Gastroesophageal sphincter (tissue), 4 donors: ENCODE measurements at places on chromosomes 4 and X.
A peak's percentile ranks its signal among the peaks of the same experiment; 100 is the strongest.

- ATAC-seq: no peak
Observed at GRCh38 chr4:24559889-24560288, 24.5 kb downstream of the DHX15 start.

GRCh38 chrX:2523911-2524310 is 23.1 kb upstream of the DHRSX start:
- ATAC-seq: no peak

DNA sequence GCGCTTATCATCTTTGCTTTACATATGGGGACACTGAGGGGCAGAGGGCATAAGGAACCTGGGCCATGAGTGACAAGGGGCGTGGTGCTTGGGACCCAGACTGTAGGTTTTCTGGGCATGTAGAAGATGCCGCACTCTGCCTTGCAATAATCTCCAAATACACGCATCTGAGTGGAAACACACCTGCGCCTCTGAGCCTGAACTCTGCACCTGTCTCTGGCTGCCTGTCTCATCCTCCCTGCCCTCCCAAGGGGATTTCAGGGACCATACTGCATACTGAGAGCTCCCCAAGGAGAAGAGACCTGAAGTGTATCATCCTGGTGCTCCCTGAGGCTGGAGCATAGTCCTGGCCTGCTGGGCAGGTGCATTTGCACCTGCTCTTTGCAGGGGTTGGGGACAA is 34.7 kb upstream of the ASMTL start:
- ATAC-seq: no peak

DNA sequence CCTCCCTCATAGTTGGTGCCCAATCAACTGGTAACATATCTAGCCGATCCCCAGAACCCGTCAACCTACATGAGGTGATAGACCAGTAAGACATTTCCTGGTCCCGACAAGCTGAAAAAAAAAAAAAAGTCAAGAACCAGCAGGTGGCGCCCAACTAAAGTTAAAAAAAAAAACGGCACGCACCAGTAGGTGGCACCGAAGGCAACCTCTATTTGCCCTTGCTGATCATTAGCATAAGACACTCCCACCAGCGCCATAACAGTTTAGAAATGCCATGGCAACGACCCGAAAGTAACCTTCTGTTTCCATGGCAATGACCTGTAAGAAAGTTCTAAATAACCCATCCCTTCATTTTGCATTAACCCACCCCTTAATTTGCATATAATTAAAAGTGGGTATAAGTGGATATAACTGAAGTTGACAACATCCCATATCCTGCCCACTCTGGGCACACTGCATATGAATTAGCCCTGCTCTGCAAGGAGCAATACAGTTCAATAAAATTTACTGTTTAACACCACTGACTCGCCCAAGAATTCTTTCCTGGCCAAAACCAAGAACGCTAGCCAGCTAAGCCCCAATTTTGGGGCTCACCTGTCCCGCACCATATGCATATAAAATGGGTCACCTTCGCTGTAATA is 83.9 kb upstream of the SPANXB1 start:
- no peak for ATAC-seq

- ATAC-seq: no peak
Observed at GRCh38 chrX:130498653-130499274, 97.0 kb downstream of the RBMX2 start.

GRCh38 chrX:104172788-104173187 is 6.5 kb downstream of the FAM199X start:
- ATAC-seq: no peak

DNA sequence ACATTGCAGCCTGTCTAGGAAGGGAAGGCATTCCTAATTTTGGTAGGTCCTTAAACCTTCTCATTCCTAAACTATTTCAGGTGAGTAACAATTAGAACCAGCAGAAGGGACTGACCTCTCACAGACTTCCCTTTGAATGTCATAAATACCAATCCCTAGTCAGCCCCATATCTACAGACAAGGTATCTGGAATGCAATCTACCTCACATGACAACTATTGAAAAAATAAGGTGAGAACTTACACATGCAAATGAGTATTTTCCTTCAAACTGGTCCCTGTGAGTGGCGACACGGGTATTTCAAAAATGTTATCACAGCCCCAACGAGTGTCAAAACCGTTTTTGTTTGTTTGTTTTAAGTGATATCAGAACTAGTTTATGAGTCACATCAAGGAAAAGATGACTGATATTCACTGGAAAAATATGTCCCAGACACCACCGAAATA is 102.4 kb upstream of the VCX2 start:
- no peak for ATAC-seq

DNA sequence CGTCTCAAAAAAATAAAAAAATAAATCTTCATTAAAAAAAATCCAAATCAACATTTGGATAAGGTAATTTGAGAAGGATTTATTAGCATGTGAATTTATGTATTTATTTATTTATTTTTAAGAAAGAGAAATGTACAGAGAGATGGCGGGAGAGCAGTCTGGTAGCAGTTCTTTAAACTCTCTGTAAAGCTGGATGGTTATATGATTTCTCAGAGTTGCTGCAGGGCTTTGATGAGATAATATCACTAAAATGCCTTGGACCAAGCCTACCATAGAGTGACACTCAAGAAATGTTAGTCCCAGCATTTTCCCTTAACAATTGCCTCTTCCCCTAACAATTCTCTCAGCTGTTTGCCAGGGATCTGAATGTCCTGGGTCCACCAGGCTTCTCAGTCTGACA is 103.4 kb upstream of the LNX1 start:
- no peak for ATAC-seq

GRCh38 chr4:81737865-81738559 is 266.3 kb upstream of the RASGEF1B start:
- ATAC-seq: no peak

GRCh38 chr4:141473026-141473540 is 163.3 kb upstream of the IL15 start:
- ATAC-seq: no peak

- no peak for ATAC-seq
Observed at GRCh38 chr4:56434599-56435139, 746 bp downstream of the PPAT start.

GRCh38 chr4:184293552-184293951 is 75.9 kb upstream of the ENPP6 start:
- ATAC-seq: no peak

DNA sequence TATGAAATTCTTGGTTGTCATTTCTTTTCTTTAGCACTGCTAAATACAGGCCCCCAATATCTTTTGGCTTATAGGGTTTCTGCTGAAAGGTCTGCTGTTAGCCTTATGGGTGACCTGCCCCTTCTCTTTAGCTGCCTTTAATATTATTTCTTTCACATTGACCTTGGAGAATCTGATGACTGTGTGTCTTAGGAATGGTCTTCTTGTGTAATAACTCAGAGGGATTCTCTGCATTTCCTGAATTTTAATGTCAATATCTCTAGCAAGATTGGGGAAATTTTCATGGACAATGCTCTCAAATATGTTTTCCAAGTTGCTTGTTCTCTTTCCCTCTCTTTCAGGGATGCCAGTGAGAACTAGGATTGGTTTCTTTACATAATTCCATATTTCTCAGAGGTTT is 292.4 kb downstream of the SLC7A11 start:
- ATAC-seq: no peak

DNA sequence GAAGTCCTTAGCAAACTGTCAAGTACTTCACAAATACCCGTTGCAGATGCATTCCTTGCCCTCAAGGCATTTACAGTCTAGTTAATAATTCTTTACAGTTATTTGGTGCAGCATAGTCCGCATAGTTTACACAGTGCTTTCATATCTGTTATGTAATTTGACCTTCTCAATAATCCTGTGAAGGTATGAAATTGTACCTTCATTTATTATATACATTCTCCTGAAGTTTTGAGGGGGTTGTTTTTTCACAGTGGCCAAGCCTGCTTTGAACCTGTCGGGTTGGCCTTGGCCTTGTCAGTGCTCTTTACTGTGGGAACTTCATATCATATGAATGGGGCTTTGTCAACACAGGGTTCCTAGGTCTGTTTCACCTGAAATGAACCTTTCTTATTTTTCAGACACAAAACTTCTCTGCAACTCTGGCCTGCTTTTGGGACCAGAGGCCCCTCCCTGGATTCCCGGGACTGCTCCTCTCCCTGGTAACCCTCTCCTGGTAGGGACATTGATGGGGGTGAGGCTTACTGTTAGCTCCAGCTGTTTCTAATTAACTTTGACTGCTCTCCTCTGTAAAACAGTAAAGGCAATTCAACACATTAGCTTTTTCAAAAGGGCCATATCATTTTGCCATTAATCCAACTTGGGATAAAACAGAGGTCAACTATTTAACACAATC is 9.1 kb downstream of the IGFBP7 start:
- ATAC-seq: no peak

- peak; percentile 89 for ATAC-seq
Observed at GRCh38 chr4:124030147-124030546, 633.6 kb downstream of the SPRY1 start.

DNA sequence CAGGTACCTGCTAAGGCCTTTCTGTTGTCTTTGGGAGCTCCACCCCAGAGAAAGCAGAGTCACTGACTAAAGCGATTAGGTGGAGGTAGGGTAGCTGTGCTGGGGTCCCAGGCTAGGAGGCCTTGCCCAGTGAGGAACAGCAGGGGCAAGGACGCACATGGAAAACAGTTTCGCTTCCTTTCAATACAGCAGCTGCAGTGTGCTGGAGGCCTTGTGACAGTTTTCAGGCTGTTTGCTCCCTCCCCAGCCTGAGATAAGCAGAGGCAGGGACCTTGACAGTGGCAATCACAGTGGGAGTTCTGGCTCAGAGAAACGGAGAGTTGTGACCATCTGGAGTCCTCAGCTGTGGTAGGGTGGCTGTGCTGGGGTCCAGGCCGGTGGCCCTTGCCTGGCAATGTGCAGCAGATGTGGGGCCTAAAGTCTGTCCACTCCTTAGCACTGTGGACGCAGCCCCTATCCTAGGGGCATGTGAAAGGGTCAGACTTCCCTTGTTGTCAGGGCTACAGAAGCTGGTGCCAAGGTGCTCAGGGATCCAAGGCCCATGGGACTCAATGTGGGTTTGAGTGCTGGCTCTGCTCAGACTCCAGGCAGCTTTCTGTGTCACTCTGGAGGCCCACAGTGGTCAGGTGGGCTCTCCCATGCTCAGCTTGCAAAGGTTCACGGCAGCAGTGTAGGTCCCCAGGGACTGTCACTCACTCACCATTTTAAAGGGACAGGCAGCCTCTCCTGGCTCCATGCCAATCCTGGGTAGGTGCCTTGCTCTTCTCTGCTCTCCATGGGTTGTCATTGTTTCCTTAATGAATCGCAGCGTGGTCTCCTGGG is 534.9 kb upstream of the FMR1 start:
- no peak for ATAC-seq

- ATAC-seq: no peak
Observed at GRCh38 chr4:152278172-152278504, 257.8 kb downstream of the FBXW7 start.

DNA sequence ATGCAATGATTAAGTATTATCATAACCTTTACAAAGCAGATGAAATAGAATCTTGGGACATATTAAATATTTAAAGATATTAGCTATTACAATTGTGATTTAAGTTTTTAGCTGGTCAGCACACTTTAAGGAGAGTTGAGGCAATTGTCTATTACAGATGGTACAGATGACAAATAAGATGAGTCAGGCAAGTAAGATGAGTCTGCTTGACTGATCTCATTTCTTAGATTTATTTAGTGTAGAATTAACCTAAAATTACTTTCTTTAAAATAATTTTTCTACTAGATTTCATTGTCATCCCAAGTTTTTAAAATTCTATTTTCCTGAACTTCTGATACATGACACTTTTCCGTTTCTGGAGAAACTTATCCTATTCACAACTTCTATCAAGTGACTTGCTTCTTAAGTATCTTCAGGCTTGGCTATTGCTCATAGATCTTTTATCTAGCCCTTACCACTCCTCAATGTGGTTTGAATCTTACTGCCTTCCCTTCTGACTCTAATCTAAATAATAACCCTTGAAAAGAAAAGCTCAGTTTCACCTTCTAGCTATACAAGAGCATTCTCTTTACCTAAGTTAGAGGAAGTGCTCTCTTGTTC is 32.9 kb downstream of the CXCL1 start:
- no peak for ATAC-seq

GRCh38 chrX:6021316-6022091 is 207.2 kb downstream of the NLGN4X start:
- ATAC-seq: no peak

DNA sequence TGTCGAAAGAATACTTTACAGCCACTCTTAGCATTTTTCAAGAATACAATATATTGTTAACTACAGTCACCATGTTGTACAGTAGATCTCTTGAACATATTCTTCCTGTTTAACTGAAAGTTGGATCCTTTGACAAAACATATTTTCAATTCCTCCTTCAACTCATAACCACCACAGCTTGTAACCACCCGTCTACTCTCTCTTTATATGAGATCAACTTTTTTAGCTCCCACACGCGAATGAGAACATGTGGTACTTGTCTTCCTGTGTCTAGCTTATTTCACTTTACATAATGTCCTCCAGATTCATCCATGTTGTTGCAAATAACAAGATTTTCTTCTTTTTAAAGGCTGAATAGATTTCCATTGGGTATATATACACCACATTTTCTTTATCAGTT is 338.3 kb upstream of the IGFBP7 start:
- ATAC-seq: no peak

DNA sequence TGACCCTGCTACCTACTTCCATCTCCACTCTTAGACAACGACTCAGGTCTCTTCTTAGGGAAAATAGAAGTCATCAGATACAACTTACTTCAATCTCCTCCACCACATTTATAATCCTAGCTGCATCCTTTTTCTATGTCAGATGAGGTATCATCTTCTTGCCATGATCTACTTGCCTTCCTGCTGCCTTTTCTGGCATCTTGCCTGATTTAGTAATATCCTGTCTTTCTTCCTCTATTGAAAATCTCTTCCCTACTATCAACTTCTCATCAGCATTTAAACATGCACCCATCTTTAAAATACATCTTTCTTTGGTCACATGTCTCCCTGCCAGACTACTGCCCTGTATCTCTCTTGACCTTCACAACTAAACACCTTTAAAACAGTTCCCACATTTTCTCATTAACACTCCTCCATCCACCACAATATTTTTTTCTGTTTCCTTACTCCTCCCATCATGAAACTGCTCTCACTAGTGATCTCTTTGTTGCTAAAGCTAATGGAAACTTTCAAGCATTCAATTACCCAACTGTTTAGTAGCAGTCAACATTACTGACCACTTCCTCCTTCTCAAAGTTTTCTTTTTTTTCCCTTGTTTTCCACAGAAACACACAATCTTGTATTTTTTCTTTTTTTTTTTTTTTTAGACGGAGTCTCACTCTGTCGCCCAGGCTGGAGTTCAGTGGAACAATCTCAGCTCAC is 100.8 kb upstream of the CXorf66 start:
- no peak for ATAC-seq

DNA sequence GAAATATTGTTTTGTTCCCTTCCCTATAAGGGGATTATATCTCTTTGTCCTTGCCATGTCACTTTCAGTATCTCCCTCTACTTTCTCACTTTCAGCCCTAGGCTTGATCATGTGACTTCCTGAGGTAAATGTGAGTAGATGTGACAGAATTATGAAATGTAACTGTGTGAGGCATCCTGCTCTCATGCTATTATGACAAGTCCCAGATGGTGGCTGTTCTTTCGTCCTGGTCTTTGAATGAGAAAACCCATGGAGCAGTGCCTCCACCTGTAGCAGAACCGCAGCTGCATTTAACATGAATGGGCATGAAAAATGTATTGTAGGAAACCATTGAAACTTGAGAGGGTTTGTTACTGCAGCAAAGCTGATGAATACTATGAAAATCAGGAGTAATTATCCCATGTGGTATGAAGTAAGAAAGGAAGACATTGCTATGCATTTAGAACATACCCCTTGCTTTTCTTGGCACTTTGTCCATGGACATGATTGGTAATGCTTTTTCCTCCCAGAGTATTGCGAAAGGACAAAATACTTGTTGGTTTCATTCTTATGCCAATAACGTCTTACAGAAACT is 202.2 kb upstream of the GPRIN3 start:
- no peak for ATAC-seq
